ENCODE measurements at places on chromosomes 1 and 21.
A peak's percentile ranks its signal among the peaks of the same experiment; 100 is the strongest.

GRCh38 chr1:90400131-90400530, 317.0 kb downstream of the BARHL2 start:
- DNase-seq = no peak

DNA sequence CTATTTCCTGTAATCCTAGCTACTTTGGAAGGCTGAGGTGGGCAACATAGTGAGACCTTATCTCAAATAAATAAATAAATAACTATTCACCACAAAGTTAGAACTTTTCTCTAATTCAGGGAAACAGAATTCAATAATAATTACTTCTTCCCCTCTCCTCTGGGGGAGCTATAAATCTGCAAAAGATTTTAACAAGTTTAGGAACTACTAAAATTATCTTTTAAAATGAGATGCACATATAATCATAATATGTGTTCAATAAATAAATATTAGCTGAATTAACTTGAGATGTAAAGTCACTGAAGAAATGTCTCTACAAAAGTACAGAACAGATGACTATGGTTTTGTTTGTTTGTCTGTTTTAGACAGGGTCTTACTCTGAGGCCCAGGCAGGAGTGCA, 14.1 kb downstream of the WDR47 start:
- no peak for DNase-seq

DNA sequence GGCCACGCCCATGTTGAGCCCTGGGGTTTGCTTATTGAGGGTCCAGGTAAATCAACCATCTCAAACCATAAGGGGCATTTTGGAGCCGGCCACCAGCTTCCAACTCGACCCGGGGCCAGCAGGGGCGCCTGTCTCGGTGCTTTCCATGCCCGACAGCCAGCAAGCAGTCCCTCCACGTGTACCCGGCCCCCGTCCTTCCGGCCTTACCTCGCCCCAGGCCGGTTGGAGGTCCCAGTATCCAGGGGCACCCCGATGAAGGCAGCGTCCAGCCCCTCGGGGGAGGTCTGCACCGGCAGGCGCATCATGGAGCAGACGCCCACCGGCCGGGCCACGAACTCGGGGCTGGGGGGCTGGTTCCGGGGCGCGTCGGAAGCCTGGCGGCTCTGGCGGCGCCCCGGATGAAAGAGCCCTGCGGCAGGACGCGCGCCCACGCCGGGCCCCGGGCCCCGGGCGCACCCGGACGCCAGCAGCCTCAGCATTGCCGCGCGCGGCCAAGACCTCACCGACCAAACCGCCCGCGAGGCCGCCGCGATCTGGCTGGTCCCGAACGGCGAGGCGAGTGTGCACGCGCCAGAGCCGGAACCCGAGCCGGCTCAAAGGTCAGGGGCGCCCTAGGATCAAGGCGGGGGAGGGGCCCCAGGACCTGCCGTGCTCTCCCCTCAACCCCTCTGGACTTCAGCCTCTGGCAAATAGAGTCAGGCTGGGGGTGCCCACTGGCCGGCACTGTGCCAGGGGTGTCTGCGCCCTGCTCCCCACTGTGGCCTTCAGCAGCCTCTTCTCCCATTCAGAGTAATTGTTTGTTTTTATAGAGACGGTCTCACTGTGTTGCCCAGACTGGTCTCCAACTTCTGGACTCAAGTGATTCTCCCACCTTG, at the start of gene AGMAT:
AGMAT (minus strand) TSS at position 563 of the 875 bp plus-strand sequence; CDS start at position 479, 84 bp downstream.
- DNase-seq = no peak

GRCh38 chr21:43911015-43911934, 46.3 kb downstream of the AGPAT3 start:
- no peak for DNase-seq

DNA sequence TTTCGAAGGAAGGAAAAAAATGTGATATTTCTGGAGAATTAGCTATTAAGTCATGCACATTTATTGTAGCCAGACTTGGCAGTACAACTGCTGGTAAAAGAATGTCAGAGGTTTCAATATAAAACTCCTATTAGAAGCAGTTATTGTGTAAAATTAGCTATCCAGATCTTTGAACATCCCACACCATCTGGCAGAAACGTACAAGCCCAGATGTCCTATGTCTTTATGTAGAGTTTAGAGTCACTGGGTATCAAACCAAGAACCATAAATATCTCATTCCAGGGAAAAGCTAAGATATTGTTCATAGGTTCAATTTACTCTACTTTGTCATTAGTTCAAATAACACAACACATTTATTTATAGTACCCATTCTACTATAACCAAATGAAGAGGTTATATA, 31.4 kb downstream of the OLFM3 start:
- DNase-seq = no peak

DNA sequence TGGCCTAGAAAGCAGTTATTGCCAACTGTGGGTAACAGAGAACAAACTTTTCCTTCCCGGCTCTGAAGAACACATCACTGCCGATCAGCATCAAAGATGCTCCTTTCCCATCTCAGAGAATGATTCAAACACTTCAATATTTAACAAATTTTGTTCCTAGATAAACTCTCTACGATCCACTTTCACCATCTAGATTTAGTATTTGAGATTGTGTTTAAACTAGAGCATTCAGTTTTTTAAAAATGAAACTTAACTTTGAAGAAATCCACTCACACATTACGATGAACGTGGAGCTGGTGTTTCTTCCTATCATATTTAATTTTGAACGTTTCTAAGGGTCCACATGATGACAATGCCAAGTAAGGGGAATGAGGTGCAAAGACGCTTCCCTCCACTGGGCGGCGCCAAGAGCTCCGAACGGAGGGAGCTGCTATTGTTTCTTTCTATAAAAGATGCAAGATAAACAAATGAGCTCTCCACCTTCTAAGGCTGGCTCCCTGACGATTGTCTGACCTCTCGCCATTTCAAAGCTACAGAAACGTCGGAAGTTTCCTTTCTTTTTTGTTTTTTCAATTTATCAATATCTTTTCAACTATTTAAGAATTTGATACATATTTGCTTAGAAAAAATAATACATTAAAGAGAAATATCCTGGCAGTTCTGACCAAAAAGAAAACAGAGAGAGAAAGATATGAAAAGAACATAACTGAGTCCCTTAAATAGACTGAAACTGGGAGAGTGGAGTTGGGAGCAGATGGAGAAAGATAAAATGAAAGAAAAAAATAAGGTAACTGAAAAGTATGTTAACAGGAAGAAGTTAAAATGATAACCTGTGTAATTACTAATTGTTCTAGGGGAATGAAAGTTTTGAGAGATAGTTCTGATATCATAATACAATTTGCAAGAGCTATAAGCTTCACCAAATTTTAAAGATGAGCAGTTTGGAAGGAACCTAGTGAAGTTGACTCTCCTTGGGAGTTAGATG, 4.4 kb upstream of the BARHL2 start:
- DNase-seq = peak; percentile 58

DNA sequence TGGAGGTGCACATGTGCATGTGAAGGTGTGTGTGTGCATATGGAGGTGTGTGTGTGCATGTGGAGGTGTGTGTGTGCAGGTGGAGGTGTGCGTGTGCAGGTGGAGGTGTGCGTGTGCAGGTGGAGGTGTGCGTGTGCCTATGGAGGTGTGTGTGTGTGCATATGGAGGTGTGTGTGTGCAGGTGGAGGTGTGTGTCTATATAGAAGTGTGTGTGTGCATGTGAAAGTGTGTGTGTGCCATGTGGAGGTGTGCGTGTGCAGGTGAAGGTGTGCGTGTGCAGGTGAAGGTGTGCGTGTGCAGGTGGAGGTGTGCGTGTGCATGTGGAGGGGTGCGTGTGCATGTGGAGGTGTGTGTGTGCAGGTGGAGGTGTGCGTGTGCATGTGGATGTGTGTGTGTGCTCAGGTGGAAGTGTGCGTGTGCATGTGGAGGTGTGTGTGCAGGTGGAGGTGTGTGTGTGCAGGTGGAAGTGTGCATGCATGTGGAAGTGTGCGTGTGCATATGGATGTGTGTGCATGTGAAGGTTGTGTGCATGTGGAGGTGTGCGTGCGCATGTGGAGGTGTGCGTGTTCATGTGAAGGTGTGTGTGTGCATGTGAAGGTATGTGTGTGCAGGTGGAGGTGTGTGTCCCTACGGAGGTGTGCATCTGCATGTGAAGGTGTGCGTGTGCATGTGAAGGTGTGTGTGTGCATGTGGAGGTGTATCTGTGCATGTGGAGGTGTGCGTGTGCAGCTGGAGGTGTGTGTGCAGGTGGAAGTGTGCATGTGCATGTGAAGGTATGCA, 13.5 kb downstream of the C1orf74 start:
- no peak for DNase-seq

GRCh38 chr1:53549781-53550180, 90.6 kb downstream of the DMRTB1 start:
- DNase-seq = no peak

- DNase-seq = no peak
These were observed 87.8 kb downstream of the GLUL start for GRCh38 chr1:182303778-182304177.

GRCh38 chr1:248739572-248740205, 15.9 kb downstream of the LYPD8 start:
- peak; percentile 52 for DNase-seq

DNA sequence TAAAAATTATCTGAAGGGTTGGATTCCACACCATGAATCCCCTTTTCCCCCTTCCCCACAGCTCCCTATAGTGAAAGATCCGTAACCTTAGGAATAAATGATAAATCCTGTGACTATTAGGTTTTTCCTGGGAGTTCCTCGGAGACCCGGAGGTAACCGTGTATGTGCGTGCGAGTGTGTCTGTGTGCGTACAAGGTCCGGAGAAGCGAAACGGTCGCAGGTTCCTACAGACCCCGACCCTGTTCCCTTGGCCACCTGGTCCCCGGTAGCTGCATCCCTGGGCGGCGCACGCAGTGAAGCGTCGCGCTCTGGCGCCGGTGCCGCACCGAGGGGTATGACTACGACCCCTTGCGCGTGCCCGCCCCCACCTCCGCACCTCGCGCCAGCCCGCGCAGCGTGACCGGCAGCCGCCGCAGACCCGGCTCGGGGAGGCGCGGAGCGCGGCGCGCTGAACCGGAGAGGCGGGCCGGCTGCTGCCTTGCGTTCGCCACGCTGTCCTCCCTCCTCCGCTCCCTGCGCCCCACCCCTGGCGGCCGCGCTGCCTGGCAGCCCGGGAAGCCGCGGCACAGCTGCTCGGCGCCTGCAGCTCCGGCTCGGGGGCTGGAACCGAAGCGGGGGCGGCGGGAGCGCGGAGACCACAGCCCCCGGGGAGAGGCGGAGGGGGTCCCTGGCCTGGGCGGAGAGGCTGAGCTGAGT, at the start of gene AK5:
AK5 (plus strand) TSS at position 529 of the 696 bp plus-strand sequence. CDS start 295 bp downstream, outside the sequence.
- DNase-seq = peak; percentile 52

- DNase-seq = no peak
These were observed 6.6 kb downstream of the WDR77 start for GRCh38 chr1:111442457-111442856.

DNA sequence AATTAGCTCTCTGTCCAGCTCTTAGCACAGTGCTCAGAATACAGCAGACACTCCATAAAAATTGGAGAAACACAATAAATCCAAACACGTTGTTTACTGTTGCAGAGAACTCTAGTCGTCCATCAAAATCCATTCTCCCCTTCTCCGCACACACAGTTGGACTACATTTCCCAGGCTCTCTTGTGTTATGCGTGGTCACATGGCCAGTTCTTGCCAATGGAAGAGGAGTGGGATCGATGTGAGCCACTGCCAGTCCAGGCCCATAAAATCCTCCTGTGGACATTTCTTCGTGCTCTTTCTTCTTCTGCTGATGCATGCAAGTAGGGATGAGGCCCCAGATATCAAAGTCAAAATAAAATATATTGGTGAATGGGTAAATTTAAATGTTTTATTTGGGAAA, 114.3 kb upstream of the FMN2 start:
- no peak for DNase-seq

- DNase-seq = no peak
These were observed 159.8 kb upstream of the ZRANB2 start for GRCh38 chr1:71240656-71241055.

DNA sequence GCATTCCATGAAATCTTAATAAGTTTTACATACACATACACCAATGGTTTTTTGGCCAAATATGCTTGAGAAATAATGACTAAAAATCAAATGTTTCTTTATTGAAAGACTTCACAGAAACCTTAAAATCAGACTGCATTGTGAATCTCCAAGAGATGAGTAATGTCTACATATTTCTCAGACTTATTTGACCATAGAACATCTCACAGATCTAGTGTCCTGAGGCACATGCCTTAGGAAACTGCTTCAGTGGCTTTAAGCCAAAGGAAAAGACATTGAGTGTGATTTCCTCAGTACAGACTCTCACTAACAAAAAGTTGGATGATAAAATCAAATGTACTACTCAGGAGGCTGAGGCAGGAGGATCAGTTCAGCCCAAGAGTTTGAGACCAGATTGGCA, 6.2 kb upstream of the C1orf105 start:
- no peak for DNase-seq

DNA sequence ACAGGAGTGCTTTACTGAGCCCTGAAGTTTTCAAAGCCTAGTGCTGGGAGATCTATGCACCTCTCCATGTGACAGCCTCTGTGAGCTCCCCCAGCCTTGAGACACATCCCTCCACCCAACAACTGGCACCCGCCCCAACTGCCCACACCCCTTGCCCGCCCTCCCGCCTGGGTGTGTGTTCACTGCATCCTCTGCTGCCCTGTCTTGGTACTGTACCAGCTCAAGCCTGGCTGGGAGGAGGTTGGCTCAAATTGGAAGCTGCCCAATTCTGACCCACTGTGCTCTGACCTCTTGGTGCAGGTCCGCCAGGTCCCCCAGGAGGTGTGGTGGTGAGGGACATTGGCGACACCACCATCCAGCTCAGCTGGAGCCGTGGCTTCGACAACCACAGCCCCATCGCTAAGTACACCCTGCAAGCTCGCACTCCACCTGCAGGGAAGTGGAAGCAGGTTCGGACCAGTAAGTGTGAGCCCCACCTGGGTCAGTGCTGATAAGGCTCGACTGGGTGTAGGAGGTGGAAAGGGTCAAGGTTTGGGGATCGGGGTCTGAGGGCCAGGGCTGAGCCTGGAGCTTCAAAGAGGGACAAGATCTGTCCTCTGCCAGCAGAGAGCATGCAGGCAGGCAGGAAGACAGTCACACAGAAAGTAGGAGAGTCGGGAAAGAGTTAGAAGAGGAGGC, 18.0 kb downstream of the TMEM81 start:
- no peak for DNase-seq

DNA sequence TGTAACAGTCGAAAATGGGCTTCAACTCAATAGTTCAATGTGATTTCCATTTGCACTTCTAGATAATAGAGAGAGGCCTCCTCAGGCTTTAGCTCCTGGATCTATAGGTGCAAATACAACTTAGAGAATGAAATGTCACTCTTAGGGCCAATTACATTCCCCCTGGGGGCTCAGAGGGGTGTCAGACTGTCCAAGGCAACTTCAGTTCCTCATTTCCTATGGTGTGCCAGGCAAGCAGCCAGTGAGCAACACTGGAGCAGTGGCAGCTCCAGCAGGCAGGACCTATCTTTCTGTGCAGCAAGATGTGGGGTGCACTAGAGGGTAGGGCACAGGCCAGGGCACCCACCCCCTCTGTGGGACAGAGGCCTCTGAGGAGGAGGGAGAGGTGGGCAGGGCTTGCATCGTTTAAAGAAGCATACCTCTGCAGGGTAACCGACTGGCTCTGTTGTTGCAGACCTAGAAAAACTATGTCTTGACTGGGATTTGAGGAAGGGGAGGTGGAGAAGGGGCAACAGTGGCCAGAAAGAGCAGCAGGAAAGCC, 97.3 kb downstream of the SUSD4 start:
- no peak for DNase-seq

GRCh38 chr1:226871636-226872327, 1.4 kb downstream of the PSEN2 start:
- DNase-seq = no peak
